ENCODE measurements at places on chromosomes 6 and 20.
A peak's percentile ranks its signal among the peaks of the same experiment; 100 is the strongest.

GRCh38 chr20:47857187-47857568, 71.9 kb upstream of the SULF2 start:
- H3K27ac ChIP-seq: peak overlapping the region; percentile 90
- H3K4me1 ChIP-seq: peaks cover 15% of the 10 kb centered on the region
- no peak overlapping the region for H3K4me3 ChIP-seq

DNA sequence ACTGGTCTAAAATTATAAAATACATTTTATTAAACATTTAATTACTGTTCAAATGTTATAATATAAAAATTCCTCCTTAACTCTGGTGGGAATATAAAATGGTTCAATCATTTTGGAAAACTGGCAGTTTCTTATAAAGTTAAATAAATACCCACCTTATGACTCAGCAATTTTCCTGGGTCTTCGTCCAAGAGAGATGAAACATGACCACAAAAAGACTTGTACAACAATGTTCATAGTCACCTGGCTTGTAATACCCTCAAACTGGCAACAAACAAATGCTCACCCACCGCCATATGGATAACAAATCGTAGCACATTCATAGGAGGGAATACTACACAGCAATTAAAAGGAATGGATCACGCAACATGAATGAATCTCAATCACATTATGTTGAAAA, 66.0 kb upstream of the RIN2 start:
- DNase-seq: no peak
- no peak overlapping the region for H3K4me3 ChIP-seq
- no peaks in the 10 kb centered on the region for H3K27me3 ChIP-seq

DNA sequence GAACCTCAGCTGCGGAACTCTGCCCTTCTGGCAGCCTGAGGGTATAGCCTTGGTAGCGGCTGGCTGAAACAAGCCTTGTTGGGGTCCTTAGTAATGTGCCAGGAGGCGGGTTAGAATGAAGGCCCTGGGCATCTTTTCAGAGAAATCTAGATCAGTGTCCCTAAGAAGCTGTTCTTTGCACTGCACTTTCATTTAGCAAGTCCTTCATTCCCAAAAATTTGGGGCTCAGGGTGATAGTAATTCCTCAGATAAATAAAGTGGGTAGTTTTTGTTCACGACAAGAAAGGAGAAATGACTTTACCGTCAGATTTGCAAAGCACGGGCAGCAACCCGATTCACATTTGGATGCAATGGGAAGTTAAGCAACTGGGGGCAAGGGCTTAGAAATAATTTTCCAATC, 3.2 kb downstream of the INSM1 start:
- DNase-seq: no peak
- no peak overlapping the region for H3K4me3 ChIP-seq
- no peak overlapping the region for H3K27ac ChIP-seq
- no peaks in the 10 kb centered on the region for H3K4me1 ChIP-seq
- H3K27me3 ChIP-seq: peaks cover 6% of the 10 kb centered on the region

GRCh38 chr20:49405696-49406095, 76.8 kb downstream of the KCNB1 start:
- no peaks in the 10 kb centered on the region for H3K36me3 ChIP-seq
- peaks cover 8% of the 10 kb centered on the region for H3K4me1 ChIP-seq
- no peak overlapping the region for H3K27ac ChIP-seq
- no peak for DNase-seq
- H3K27me3 ChIP-seq: no peaks in the 10 kb centered on the region
- H3K4me3 ChIP-seq: no peak overlapping the region

- no peaks in the 10 kb centered on the region for H3K27me3 ChIP-seq
- no peaks in the 10 kb centered on the region for H3K4me1 ChIP-seq
- H3K4me3 ChIP-seq: no peak overlapping the region
- DNase-seq: no peak
These were observed 396.9 kb upstream of the EYS start for GRCh38 chr6:66103954-66104353.

Data from uterus (tissue), 4 donors.